ENCODE measurements at places on chromosomes 3 and 15. TPM values are rescaled to one million over a fixed set of nuclear protein-coding genes. Genes with fewer than 3 reads are reported as not detected.

DNA sequence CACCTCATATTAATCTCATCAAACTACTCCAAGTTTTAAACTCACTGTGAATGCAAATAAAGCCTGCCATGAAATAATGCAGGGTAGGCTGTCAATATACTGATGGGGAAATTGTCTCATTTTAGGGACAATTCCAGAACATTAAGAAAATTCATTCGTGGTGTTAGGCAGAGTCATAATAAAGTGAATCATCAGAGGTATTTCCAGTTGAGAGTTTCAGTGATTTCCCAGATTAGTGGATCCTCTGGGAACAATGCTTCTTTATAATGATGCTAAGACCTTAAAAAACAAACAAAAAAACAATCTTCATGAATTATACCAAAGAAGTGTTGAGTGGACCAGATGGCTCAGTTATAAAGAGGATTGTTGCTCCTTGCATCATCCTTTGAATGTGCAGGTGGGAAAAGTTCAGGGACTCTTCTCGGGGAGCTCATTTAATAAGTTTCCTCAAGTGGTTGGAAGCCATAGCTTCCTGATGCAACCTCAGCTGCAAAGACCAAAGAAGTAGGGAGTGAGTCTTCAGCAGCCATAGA is 360.9 kb upstream of the TRIM42 start:
- no peak for DNase-seq

- no peak for DNase-seq
Observed at GRCh38 chr15:69980341-69981059, 117.2 kb downstream of the TLE3 start.

GRCh38 chr3:24828011-24828410 is 333.4 kb upstream of the THRB start:
- DNase-seq, result no peak

- DNase-seq, result peak; percentile 12
Observed at GRCh38 chr3:37580237-37580636, 281.4 kb upstream of the CTDSPL start.

RLBP1 gene
- total RNA-seq, result not detected

DNA sequence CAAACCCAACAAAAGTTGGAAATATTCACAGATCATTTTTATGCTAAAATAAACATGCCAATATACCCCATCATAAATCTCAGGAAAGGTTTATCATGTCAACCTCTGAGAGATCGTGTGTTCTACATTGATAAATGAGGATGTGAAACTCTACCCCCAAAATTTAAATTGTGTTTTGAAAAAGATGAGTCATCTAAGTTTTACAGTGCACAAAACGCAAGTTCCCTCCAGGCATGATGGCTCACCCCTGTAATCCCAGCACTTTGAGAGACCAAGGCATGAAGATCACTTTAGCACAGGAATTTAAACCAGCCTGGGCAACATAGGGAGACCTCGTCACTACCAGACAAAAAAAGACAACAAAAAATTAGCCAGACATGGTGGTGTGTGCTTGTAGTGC is 1487.0 kb upstream of the GBE1 start:
- DNase-seq, result no peak

GRIP2 gene
- 0.40 TPM for total RNA-seq

PLXND1 gene
- total RNA-seq, result 32.9 TPM

- DNase-seq, result no peak
Observed at GRCh38 chr3:186569779-186570095, 783 bp upstream of the DNAJB11 start.

GRCh38 chr15:84859144-84859543 is 25.3 kb upstream of the SLC28A1 start:
- peak; percentile 31 for DNase-seq

MCF2L2 gene
- total RNA-seq, result 1.9 TPM

- DNase-seq, result no peak
Observed at GRCh38 chr3:10322352-10322710, 1.4 kb upstream of the SEC13 start.

GRCh38 chr3:22732641-22733040 is 470.5 kb upstream of the UBE2E2 start:
- DNase-seq, result no peak

IFT80 gene
- 78.8 TPM for total RNA-seq

GRCh38 chr3:133295944-133296917 is 103.6 kb upstream of the BFSP2 start:
- no peak for DNase-seq

GRCh38 chr3:33577588-33577987 is 137.4 kb upstream of the UBP1 start:
- no peak for DNase-seq

GRCh38 chr3:112013784-112014143 is 15.0 kb downstream of the TAGLN3 start:
- DNase-seq, result no peak

DNA sequence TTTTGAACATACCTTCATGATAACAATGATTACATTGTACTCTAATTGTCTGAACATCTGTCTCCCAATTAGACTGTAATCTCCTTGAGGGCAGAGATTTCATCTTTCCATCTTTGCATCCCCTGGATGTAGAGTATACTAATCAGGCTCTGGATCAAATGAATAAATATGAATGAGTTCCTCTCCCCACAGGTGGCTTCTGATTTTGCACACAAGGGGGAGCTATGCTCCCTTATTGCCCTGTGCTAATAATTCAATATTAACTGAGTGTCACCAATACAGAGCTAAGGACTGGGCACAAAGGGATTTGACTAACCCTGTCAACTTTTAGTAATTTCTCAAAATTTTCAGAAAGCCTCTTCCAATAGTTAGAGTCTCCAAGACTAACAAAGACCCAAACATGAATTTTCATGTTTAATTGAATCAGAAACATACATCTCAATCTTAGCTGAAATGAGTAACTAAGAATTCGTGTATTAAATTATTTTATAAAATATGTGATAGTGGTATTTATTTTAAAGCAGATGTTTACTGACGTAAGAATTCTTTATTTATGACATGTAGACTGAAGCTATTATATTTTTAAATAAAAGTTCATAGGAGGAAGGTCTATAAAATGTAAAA is 3.0 kb downstream of the DUOXA1 start:
- no peak for DNase-seq

- no peak for DNase-seq
Observed at GRCh38 chr3:11908981-11909698, 62.5 kb upstream of the TAMM41 start.

CYP19A1 gene
- not detected for total RNA-seq

DPPA4 gene
- not detected for total RNA-seq

GRCh38 chr3:196896229-196896628 is 28.5 kb downstream of the SENP5 start:
- DNase-seq, result no peak

GOLGA8M gene
- not detected for total RNA-seq

GRCh38 chr3:117660941-117661817 is 951.6 kb downstream of the TUSC7 start:
- DNase-seq, result no peak

GRCh38 chr15:67125589-67126502 is 60.4 kb downstream of the SMAD3 start:
- DNase-seq, result no peak

DNA sequence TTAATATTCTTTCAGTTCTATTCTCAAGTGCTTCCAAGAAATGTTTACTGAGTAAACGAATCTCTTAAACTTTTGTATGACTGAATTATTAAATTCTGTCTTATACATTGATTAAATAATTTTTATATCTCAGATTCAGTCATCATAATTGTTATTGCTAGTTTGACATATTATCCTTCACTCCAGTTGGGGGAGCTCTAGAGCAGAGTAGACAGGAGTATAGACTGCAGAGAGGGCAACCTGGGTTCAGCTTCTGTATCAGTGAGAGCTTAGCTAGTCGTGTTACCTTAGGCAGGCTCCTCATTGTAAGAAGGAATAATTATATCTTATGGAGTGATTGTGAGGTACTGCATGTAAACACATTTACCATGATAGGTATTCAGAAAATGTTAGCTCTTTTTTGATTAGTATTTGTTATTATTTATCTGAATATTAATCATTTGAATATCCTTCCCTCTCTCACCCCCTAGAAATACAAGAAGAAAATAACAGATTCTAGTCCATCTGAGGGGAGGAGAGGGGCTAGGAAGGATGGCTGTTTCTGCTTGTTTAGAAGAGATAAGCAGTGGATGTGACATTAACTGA is 31.0 kb upstream of the ZCWPW2 start:
- peak; percentile 13 for DNase-seq

RARRES1 gene
- 71.5 TPM for total RNA-seq

DNA sequence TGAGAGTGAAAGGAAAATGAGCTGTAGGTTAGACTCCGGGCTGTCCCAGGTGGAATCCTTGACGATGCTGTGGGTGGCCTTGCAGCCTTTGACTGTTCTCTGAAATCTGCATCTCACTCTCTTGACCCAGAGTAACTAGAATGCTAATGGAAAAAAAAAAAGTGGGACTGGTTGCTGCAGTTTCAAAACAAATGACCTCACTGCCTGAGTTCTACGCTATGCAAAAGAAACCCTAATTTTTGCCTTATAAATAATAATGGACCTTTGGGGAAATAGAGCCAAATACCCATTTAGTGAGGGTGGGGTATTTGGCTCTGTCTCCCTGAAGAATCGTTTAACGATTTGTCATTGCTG is 309.7 kb upstream of the C2CD4B start:
- DNase-seq, result no peak

GRCh38 chr3:15440891-15441290 is 13.5 kb downstream of the EAF1 start:
- DNase-seq, result no peak

DNA sequence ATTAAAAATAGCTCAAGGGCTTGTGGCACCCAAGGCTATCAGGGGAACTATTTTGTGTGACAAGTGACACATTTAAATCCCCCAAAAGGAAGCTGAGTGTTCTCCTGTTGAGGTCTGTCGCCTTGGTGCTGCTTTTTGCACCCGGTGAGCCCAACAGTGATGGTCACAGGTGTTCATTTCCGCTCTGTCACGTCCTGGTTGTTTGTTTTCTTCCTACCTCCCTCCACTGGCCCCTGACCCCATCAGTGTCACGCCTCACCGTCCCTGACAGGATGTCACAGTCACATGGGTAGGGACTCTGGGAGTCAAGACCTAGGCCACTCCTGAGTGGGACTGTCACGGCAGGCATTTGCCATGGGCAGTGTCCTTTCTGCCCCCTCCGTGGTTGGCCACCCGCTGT is 11.2 kb downstream of the SLCO3A1 start:
- no peak for DNase-seq

GRCh38 chr15:96270581-96271172 is 59.8 kb upstream of the NR2F2 start:
- DNase-seq, result no peak

DNA sequence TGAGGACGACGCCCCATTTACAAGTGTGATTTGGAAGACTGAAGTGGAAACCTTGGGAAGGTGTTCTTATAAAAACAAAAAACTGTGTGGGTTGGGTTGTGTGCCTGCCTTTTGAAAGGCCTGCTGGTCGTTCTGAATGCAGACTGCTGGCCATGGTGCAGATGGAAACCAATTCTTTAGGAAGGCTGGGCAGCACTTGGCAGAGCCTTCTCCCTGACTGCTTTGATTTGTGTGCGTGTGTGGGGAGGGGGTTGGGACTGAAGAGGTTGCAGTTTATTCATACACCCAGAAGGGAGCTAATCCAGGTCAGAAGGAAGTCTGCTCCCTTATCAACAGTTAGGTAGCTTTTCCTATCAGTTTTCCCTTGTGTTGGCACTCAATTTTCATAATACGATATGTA is 288.7 kb downstream of the SOX2 start:
- no peak for DNase-seq

DNA sequence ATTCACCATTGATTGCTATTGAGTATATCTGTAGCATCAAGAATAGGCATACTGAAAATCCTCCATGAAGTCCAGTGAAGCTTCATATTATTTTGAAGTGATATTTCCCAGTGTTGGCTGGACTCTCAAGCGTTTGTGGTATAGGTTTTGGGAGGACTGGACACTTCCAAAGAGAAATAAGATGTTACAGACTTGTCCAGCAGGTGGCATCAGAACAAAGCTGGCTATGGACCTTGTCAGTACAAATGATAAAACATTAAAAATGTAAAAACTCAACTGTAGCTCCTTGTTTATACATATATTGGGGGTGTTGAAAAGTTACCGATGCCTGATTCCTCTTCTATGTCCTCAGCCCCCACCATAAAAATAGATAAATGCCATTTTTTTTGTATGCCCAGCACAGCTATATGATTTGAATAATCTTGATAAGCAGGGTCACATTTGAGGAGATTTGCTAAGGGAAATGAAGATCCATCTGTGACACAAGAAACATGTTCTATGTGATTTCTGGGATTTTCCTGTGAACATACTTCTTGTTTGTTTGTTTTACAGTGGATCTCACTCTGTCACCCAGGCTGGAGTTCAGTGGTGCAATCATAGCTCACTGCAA is 54.5 kb upstream of the GOLGA6B start:
- no peak for DNase-seq

ROPN1 gene
- 3.0 TPM for total RNA-seq

DNA sequence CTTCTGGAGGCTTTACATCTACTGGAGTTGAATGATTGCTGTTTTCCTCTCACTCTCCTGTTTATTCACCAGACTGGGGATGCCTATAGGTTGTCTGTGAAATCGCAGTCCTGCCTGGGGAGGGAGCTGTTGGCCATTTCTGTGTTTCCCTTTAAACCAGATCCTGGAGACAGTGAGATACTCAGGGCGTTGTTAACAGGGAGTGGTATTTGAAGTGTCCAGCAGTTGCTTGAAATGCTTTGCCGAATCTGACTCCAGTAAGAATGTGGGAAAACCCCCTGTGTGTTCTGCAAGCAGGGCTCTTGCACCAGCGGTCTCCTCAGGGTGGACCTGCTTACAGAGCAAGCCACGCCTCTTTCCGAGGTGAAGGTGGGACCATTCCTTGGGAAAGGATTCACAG is 4.3 kb upstream of the LRRK1 start:
- DNase-seq, result no peak

TRIM42 gene
- not detected for total RNA-seq

GRCh38 chr15:68783226-68784058 is 37.3 kb downstream of the ANP32A start:
- DNase-seq, result peak; percentile 72
